EL (cell line): ENCODE measurements at places on chromosomes 5 and 9.

DNA sequence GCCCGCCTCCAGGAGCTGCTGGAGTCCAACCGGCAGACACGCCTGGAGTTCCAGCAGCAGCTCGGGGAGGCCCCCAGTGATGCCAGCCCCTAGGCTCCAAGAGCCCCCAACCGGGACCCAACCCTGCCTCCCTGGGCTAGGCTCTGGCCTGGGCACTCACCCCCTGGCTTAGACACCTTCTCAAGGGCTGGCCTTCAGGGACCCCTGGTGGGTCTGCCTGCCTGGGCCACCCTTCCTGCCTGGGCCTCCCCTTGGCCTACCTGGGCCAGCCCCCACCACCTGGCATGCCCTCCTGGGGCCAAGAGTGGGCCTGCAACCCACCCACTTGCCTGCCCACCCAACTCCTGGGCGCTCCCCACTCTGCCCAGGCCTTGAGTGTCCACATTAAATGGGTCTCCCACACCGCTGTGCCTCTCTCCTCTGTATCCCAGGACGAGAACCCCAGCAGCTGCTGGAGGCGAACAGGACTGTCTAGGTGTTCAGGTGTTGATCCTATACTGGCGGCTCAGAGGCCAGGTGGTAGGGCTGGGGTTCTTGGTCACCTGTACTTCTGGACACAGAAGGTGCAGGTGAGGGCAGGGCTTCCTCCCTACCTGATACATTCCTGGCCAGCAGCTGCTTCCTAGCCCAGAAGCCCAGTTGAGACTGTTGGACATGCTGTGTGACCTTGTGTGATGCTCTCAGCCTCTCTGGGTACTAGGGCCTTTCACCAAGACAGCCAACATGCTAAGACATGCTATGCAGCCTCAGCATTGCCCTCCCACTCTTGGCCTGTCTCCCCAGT lies 3.6 kb downstream of the BBLN start:
- DNase-seq: no peak

DNA sequence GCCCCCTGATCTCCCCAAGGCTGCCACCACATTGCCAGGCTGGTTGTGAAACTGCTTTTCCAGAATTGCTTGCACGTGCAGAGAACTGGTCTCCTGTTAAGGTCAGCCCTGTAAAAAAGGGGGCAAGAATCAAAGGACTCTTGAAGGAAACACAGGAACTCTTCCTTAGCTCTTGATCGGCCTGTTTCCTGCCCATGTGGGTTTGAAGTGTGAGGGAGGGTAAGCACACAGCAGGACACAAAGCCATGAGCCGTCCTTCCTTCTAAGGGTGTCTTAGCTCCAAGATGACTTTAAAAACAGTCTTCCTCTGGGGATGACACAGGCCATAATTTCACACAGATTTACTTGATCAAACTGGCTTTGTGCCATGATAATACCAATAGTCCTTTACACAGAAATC lies 36.1 kb downstream of the TEK start:
- DNase-seq: no peak

GRCh38 chr9:112002847-112003457 lies 106.3 kb downstream of the UGCG start:
- DNase-seq: peak; percentile 22

DNA sequence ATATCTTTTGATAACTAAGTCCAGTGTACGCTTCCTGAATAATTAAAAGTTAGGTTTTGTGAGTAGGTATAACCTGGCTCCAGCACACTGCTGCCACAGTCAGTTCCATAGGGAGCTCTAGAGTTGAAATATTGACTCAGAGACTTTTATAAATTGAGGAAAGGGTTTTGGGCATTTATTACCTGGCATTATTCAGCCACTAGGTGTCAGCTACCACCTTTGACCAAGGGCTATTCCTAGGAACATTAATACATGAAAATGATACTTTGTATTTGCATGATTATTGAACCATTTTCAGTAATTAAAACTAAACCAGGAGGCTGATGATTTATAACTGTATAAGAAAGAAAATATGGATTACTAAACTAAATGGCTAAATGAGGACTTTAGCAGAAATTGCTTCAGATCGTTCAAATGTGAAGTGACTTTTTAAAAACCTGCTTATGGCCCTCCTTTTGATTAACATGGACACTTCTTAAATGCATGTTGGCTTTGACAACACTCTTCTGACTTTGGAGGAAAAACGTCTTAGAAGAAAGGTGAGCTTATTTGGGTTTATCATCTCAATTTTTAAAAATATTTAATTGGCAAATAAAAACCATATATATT lies 83.0 kb downstream of the SMC2 start:
- DNase-seq: peak; percentile 11

GRCh38 chr5:40823459-40823858 lies 11.6 kb downstream of the RPL37 start:
- DNase-seq: no peak

DNA sequence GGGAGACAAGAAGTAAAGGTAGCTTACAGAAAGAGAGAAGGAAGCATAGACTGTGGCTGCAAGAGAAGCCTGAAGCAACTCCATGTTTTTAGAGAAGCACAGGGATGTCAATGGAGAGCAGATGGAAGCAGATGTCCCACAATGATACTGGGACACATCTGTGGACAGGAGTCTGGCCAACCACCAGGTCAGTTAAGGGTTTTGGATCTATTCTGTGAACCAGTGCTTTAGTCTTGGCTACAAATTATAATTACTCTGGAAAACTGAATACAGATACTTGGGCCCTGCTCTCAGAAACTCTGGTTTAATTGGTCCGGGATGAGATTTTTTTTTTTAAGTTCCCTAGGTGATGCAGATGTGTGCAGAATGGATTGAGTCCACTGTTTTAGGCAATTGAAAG lies 592.8 kb downstream of the CSNK1G3 start:
- DNase-seq: no peak

GRCh38 chr9:109013679-109014607 lies 644 bp upstream of the CTNNAL1 start:
- no peak for DNase-seq

- DNase-seq: peak; percentile 36
Observed at GRCh38 chr9:87581513-87581912, 83.8 kb downstream of the DAPK1 start.

DNA sequence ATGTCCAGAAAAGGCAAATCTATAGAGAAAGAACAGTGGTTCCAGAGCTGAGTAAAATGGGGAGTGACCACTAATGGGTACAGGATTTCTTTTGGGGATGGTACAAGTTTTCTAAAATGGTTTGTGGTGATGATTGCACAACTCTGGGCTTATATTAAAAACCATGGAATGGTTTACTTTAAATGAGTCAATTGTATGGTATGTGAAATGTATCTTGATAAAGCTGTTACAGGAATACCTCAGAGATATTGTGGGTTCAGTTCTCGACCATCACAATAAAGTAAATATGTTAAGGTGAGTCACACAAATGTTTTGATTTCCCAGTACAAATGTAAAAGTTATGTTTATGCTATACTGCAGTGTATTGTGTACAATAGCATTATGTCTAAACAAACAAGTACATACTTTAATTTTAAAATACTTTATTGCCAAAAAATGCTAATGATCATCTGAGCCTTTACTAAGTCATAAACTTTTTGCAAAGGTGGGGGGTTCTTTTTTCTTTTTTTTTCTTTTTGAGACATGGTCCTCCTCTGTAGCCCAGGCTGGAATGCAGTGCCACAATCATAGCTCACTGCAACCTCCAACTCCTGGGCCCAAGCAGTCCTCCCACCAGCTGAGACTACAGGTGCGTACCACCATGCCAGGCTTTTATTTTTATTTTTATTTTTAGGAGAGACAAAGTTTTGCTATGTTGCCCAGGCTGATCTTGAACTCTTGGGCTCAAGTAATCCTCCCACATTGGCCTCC lies 65.9 kb downstream of the SHOC1 start:
- DNase-seq: peak; percentile 94

DNA sequence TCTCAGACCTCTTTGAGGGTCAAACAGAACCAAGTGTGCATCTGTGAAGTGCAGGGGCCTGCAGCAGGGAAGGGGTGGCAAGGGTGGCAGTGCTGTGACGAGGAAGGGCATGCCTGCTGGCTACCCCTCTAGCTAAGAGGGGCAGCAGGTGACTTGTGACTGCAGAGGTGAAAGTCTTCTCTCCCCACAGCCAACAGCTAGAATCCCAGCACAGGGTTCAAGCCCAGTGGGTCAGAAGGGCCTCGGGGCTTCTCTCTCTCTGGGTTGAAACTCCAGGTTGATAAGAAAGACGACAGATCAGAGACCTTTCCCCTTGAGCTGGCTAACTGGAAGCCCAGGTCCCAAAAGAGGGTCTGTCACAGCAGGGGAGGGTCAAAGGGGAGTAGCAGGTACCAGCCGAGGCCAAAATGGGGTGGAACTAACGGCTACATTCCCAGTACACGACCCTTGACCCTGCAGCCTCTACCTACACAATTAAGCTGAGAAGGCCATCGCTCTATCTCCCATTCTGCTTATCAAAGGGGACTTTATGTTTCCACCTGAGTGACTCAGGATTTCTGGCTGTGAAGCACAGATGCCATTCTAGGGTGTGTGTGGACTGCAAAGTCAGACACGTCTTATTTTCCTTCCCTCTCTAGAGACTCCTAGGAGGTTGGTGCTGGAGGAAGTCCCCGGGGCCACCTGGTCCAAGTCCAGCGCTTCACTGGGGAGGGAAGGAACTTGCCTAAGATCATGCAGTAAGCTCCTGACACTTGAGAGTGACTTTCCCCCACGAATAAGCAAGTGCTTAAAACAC lies 14.6 kb downstream of the ANKS6 start:
- DNase-seq: no peak

GRCh38 chr9:127097683-127098082 lies 24.8 kb downstream of the ANGPTL2 start:
- DNase-seq: no peak

- DNase-seq: no peak
Observed at GRCh38 chr5:100802208-100802607, 100.9 kb downstream of the ST8SIA4 start.

DNA sequence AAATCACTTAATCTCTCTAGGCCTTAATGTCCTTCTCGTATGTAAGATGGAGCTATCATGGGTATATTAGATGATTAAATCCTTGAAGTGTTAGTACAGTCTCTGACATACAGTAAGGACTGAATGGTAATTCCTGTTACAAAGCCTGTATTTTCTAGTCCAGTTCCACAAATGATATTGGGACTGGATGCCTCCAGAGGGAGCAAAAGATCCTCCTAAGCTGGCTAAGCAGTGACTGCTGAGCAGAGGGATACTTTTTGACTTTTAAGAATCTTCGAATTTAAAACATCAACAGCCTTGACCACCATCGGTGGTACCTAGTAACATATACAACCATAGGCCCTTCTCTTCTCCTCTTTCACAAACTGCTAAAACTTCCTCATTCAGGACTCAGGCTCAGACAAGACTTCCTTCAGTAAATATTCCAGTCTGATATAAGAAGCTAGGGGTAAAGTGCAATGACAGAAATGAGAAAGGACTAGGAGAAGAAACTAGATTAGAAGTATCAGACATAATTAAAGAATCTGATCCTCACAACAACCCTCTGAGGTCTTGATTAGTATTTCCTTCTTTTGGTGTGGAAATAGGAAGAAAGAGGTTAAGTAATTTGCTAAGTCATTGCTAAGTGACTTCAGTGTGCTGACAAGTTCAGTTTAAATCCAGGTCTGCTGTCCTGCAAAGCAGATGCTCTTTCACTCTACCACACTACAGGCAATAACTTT lies 13.9 kb downstream of the PTAR1 start:
- DNase-seq: no peak

DNA sequence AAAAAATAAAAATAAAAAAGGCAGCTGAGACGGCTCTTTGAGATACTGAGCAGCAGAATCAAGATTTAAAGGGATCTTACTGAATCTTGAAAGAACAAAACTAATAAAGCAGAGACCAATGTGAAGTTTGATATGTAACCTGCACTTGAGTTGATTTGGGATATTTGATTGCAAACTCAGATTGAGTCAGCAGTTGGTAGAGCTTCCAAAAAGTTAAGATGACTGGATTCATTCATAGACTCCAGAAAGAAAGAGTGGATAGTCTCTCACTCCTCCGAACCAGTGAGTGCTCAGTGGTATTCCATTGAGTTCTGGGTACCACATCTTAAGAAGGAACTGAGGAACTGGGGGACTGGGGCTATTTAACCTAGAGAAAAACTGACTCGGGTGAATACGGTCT lies 52.7 kb upstream of the TESK1 start:
- DNase-seq: no peak

- peak; percentile 64 for DNase-seq
Observed at GRCh38 chr9:79684711-79685575, 113.2 kb downstream of the TLE4 start.

DNA sequence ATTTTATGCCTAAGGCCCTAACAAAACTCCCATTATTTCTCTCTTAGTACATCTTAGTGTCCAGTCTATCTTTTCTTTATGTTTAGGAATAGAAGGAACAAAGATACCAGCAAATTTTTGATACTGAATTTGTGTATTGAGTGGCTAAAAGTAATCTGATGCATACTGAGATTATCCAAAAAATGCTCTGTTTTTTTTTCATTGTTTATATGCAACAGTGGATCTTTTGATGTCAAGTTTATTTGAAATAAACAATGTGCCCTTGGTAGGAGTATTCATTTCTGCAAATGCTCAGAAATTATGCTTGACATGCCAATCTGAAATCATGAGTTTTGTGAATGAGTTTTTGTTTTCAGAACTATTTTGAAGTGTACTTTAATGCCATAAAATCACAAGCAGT lies 58.7 kb downstream of the CCDC192 start:
- no peak for DNase-seq

- no peak for DNase-seq
Observed at GRCh38 chr5:15440434-15440833, 59.5 kb upstream of the FBXL7 start.

GRCh38 chr5:53603009-53603687 lies 42.7 kb downstream of the NDUFS4 start:
- DNase-seq: no peak

- no peak for DNase-seq
Observed at GRCh38 chr9:34171753-34172535, 6.9 kb upstream of the UBAP1 start.

DNA sequence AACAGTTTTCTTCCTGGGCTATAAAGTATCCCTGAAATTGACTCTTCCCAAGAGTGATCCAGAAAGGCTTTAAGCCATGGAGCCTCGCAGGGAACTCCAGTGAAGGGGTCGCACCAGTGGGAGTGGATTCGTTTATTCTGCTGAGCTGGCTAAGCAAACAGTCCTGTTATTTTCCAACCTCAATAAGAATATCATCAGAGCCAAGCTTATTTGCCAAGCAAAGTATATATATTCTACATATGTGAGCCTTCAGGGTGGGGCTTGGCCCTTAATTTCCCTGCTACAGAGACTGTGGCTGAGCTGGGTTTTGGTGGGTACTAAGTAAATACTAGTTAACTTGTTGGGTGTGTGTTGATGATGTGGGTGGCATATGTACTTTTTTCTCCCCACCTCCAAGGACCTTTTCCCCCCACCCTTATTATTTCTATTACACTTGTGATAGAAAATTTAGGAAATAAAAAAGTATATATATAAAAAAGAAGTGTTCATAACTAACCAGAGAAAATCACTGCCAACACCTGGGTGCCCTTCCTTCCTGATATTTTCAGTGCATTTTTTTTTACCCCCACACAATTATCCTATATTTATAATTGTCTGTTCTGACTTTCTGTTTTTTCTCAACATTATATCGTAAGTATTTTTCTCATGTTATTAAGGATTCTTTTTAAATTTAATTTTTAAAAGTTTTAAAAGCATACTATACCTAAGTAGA lies 5.3 kb downstream of the GSN start:
- no peak for DNase-seq
